ENCODE measurements at places on chromosomes 5 and 9.
A peak's percentile ranks its signal among the peaks of the same experiment; 100 is the strongest.

- no peak for DNase-seq
These were observed 87.7 kb downstream of the FSTL4 start for GRCh38 chr5:133524666-133525065.

DNA sequence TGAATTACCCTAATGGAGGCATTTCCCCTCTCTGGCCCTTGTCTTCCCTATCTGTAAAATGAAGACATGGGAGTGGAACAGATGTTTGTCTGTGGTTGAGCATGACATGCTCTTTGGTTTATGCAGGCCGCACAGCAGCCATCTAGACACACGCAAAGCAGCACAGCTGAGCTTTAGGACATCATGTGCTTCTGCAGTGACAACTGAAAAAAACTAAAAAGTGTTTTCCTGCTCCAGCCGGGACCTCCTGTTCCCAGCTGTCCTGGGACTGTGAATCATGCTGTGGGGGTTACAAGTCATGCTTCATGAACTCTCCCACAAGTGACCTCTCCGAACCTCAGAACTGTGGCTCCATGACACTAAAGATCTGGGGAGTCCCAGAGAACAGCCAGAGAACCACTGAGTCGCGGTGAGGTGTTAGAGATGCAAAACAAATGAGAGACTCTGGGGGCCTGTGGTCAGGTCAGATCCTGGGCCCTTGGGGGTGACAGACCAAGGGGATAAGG is 1.7 kb downstream of the SMIM3 start:
- no peak for DNase-seq

DNA sequence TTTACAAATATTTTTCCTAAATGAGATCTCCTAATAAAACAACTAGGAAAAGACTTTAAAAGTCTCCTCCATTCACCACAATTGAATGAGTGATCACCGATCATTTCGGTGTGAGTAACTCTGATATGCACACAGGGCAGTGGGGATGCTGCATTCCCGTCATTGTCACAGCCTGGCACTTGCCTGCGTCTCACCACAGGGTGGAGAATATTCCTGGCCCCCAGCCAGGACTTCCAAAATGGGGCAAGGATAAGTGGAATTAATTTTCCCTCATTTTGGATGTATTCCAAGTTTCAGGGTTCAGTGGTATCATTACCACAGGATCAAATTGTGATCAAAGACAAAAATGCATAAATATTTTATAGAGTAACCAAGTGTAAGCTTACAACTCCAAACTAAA is 107.1 kb downstream of the CTNND2 start:
- DNase-seq, result no peak

- no peak for DNase-seq
These were observed 30.1 kb upstream of the LRRC14B start for GRCh38 chr5:160921-161802.

GRCh38 chr9:113568571-113569321 is 105.2 kb downstream of the RGS3 start:
- DNase-seq, result no peak

DNA sequence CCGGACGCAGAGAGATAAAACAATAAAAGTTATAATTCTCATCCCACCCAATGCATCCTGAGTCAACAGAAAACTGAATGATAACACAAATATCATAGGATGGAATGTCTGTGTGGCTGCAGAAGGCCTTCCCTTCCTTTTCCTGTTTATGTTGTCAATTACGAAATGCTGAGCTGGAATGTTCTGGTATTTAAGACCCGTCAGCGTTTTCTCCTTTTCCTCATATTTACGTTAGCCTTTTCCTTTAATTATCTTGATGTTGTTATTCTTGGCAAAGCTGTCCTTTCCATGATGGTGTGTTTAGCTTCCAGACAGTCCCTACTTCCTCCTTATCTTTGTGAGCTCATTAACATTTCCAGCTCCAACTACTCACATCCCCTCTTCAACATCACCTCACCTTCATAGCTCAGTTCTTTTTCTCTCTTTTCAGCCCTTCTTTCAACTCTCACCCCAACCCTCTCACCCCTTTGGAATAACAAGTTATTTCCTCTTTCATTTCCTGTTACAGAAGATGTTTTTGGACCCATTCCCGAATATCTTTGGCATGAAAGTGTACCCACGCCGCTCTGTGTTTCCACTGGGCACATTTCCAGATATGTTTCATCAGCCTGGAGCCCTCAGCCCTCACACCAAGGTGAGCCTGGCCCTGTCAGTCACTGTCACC is 221.6 kb downstream of the NR2F1-AS1 start:
- DNase-seq, result no peak

DNA sequence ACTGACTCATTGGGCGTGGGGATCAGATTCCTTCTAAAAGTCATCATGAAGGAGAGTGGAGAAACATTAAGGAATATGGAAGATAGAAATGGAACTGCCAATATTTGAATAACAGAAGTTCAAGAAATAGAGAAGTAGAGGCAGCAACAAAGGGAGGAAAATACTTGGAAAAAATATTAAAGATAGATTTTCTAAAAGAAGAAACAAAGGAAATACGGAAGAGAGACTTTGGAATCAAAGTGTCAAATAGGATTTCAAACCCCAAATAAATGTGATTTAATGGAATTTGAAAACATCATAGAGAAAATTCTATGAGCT is 605.1 kb upstream of the KLF4 start:
- no peak for DNase-seq

DNA sequence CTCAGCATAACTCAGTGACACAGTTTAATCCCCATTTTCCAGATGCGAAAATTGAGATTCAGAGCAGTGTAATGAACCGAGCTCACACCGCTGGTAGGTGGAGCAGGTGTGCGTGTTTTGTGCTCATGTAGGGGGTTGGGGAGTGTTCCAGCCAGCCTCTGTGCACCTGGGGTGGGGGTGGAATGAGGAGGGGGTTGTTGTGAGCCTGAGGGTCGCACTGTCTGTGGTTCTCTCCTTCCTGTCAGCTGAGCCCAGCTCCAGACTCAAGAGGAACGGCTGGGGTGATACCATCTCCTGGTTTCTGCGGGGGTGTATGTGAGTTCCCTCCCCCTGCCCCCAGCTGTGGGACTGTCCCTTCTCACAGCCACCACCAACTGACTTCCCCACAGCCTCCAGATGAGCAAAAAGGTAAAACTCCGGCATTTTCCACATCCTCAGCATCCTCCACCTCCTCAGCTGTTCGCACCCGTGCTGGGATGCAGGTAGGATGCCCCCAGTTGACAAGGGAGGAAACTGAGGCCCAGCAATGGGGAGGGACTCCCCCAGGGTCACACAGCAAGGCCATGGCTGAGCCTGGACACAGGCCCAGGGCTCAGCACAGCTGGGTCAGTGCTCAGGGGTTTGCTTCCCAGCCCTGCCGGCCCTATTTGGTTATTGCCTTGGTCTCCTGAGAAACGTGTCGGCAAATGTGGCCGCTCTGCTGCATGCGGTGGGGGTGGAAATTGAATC is 2.1 kb downstream of the SH2D3C start:
- no peak for DNase-seq

DNA sequence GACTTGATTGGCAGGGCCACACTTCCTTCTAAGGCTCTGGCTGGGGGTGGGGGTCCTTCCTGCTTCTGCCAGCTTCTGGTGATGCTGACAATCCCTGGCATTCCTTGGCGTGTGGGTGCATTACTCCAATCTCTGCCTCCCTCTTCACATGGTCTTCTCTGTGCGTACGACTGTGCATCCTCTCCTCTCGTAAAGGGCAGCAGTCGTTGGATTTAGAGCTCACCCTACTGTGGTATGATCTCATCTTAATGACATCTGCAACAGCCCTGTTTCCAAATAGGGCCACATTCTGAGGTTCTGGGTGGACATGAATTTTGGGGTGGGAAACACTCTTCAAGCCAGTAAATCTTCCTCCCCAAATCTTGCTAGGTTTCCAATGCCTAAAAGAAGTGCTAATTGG is 36.8 kb downstream of the ROPN1L start:
- no peak for DNase-seq

- no peak for DNase-seq
These were observed 154.7 kb downstream of the KIAA0825 start for GRCh38 chr5:94463739-94464138.

DNA sequence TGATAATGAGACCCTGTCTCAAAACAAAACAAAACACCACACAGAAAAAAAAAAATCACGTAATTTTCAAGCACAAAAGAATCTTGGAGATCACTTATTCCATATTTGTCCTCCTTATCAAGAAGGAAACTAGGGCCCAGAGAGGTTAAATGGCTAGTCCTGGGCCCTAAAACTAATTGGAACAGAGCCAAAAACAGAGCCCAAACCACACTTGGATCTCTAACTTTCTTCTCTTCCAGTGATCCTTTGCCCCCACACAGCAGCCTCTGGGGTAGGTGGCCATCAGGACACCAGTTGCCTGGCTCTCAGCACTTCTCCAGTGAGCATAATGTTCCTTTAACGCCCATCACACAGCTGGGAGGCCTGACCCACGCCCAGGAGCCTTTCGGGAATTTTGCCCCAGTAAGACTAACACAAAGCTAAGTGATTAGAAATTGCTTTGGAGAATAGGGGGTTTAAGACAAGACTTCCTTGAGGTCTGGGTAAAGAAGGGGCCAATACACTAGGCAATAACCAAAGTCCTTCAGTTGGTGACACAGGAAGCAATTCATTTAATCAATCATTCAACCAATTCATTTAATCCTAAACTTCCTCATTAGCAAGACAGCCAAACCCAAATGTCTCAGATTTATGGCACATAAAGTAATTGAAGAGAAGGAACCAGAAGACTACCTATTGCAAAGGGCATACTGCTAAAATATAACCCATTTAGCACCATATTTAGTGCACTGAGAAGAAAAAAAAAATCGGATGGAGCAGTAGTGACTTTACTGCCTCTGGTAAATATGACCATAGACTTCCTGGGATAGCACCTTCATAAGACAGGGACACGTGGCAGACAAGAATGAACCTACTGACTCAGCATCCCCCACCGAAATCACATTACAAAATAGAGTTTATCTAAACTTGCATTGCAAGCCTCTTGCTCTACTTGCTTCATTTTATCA is 77.8 kb downstream of the ZNF608 start:
- DNase-seq, result no peak

- no peak for DNase-seq
These were observed 53.5 kb downstream of the BNC2 start for GRCh38 chr9:16817002-16817401.

DNA sequence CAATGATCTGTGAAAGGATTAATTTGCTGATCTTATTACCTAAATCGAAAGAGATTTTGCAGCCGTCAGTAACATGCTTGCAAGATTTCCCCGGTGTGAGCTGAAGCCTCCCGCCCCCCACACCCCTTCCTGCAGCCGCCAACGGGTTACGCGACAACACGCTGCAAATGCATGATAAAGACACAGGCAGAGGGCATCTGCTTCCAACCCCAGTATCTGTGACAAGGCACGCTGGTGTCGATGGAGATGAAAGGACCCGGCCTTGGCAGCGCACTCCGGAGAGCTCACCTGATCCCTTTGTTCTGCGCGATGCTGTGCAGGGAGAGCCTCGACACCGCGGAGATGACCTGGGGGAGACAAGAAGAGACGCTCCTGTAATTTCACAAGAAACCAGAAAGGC is 122.9 kb upstream of the SARDH start:
- no peak for DNase-seq

GRCh38 chr5:56481428-56482357 is 248.6 kb upstream of the ANKRD55 start:
- peak; percentile 42 for DNase-seq

GRCh38 chr9:101455656-101456240 is 20.2 kb upstream of the ALDOB start:
- DNase-seq, result no peak

GRCh38 chr9:125629446-125629845 is 77.6 kb downstream of the MAPKAP1 start:
- no peak for DNase-seq

- peak; percentile 52 for DNase-seq
These were observed at the start of gene NR3C1 for GRCh38 chr5:143403593-143404415. TSS of gene NR3C1 (minus strand) at chr5:143403686. CDS start at chr5:143400839, 2,847 bp downstream.

DNA sequence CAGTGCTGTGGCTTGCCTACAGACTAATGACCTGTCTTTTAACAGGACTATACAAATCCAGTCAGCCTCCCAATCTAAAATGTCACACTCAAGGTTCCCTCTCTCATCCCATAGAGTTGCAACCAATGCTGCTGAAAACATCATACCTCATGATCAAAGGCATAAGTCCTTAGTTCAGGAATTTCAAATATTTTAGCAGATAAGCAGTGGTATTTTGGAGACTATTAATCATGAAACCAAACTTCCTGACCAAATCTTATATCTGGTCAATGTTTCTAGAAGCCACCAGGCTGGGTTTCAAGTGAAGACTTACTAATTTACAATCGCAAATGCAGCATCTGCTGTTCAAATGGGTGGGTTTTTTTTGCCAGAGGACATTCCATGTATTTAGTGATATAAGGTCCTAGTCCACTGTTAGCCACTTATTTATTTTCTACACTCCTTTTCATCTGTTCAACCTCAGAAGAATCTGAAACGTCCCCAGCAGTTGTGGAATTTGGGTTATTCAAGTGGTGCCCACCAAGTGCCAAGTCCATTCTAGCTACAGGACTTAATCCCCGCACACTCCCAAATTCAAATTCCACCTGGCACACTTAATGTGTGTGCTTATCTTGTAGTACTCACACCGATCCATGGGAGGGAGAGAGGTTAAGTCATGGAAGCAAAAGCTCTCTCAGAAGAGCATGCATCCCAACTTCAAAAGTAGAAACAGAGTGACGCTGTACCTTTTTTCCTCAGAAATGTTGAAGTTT is 5.8 kb downstream of the TAS2R1 start:
- no peak for DNase-seq

- no peak for DNase-seq
These were observed 17.6 kb downstream of the DCANP1 start for GRCh38 chr5:135429301-135430134.

DNA sequence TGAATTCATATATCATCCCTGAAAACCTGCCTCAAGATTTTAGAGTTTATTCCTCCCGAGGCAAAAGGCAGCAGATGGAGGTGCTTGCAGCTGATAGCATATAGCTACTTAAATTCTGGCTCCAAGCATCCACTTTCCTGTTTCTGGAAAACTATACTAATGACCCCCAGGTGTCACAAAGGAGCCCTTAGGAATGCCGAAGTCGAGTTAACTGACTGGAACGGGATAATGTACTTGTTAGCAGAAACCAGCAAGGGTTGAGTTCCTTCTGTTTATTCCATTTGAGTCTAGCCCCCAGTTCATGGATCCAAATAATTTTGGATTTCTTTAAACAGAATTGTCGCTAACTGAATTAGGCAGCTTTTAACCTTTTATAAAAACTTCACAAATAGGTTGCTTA is 44.5 kb downstream of the PTTG1 start:
- no peak for DNase-seq

DNA sequence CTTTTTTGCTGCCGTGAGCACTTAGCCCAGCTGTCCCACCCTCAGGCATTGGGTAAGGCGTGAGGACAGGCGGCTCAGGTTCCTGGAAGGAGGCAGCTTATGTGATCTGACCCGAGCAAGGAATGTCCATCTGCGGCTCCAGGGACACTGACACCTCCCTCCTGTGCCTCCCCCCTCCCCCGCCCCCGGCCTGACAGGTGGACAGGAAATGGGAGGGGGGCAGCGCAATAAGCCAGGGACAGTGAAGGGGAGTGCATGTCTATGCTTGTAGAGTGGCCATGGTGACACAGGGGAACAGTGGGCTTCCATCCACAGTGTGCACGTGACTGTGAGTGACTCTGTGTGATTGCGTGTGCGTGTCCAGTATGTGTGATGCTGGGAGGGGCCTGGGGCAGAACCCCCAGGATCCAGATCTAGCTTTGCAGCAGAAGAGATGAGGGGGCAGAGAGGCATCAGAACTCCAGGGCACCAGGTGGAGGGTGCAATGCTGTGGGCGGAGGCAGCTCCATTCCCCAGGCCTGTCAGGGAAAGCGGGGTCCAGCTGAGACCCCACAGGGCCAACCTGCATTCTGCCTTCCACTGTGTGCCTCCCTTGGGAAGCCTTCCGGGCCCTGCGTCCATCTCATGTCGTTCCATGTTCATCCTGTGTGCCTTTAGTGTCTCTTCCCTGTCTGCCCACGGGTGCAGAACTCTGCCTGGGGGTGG is 30.5 kb downstream of the CNTFR start:
- DNase-seq, result no peak

All from C1 segment of cervical spinal cord (tissue), 14 donors.